ENCODE measurements at places on chromosomes 6 and 20. TPM values are rescaled to one million over a fixed set of nuclear protein-coding genes. Genes with fewer than 3 reads are reported as not detected.

Gene AIF1
- total RNA-seq, result 2.9 TPM

Gene ADGRB3
- 5.7 TPM for total RNA-seq

Gene ARMH2
- total RNA-seq, result 2.1 TPM

Gene COL21A1
- 10.5 TPM for total RNA-seq

Gene OPRM1
- total RNA-seq, result 4.0 TPM

Gene CLPSL2
- not detected for total RNA-seq

Gene IL17F
- total RNA-seq, result not detected

Gene EPPIN
- total RNA-seq, result 185 TPM

Gene DCBLD1
- 16.7 TPM for total RNA-seq

DNA sequence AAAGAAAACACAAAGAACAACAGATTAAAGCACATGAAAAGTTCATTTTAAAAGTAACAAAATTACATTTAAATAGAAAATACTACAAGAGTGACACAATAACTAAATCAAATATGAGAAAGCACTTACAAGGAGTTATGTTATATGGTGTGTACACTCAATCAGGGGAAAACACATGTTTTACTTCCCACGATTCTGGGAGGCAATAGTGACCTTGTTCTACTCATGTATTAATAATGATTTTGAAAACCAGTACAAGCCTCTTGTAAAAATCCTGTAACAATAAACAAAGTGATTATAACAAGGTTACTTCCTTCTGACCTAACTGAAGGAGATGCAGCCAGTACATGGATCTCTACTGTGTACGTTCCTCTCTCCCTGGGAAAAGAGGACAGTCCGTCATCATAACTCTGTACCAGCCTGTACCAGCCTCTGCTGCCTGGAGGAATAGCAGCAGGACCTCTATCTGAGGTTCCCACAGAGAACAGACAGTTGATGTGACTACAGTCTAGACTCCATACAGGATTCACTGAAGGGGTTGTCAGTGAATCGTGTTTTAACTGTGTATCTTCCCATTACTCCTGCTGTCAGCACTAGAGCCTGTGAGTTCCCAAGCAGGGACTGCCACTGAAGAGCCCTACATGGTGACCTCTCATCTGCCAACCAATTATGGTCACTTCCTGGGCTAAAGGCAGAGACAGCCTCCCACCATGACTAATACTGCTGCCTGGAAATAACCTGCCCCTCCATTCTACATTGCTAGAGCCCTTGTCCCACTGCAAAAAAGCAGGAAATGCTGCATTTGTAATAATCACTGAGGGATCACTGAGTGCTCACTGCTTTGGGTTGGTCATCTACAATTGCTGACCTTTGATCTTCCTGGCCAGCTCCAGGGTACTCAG is 149.7 kb downstream of the KIF16B start:
- no peaks in the 10 kb centered on the region for H3K36me3 ChIP-seq
- no peak overlapping the region for H3K27ac ChIP-seq
- no peak for DNase-seq

GRCh38 chr6:819122-819521 is 126.2 kb upstream of the EXOC2 start:
- H3K4me3 ChIP-seq, result no peak overlapping the region
- no peak overlapping the region for H3K27ac ChIP-seq
- no peak for DNase-seq
- no peaks in the 10 kb centered on the region for H3K4me1 ChIP-seq
- H3K27me3 ChIP-seq, result no peaks in the 10 kb centered on the region

DNA sequence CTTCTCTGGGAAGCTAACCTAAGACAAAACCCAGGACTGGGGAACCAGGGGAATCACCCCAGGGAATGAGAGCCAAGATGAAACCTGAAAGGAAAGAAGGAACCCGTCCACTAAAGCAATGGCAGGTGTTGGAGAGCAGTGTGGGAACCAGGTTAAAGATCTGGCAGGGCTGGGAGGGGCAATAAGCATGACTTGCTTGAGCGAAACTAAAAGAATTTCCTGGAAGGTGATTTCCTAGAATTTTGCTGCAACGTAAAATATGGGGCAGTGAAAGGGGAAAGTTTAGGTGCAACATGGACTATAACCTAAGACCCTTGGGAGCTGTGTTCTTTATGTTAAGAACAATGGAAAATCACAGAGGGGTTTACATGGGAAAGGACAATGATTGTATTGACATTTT is 126.2 kb upstream of the SSTR4 start:
- H3K4me1 ChIP-seq, result peaks cover 3% of the 10 kb centered on the region
- DNase-seq, result no peak
- no peak overlapping the region for H3K27ac ChIP-seq
- H3K36me3 ChIP-seq, result no peaks in the 10 kb centered on the region
- no peak overlapping the region for H3K4me3 ChIP-seq

- no peaks in the 10 kb centered on the region for H3K36me3 ChIP-seq
- no peaks in the 10 kb centered on the region for H3K4me1 ChIP-seq
- DNase-seq, result no peak
- H3K4me3 ChIP-seq, result no peak overlapping the region
Observed at GRCh38 chr6:138031850-138032249, 75.4 kb downstream of the PERP start.

GRCh38 chr20:60381643-60382400 is 423.6 kb downstream of the CDH26 start:
- H3K27ac ChIP-seq, result no peak overlapping the region
- DNase-seq, result no peak
- H3K27me3 ChIP-seq, result no peaks in the 10 kb centered on the region
- no peak overlapping the region for H3K4me3 ChIP-seq
- no peaks in the 10 kb centered on the region for H3K4me1 ChIP-seq

DNA sequence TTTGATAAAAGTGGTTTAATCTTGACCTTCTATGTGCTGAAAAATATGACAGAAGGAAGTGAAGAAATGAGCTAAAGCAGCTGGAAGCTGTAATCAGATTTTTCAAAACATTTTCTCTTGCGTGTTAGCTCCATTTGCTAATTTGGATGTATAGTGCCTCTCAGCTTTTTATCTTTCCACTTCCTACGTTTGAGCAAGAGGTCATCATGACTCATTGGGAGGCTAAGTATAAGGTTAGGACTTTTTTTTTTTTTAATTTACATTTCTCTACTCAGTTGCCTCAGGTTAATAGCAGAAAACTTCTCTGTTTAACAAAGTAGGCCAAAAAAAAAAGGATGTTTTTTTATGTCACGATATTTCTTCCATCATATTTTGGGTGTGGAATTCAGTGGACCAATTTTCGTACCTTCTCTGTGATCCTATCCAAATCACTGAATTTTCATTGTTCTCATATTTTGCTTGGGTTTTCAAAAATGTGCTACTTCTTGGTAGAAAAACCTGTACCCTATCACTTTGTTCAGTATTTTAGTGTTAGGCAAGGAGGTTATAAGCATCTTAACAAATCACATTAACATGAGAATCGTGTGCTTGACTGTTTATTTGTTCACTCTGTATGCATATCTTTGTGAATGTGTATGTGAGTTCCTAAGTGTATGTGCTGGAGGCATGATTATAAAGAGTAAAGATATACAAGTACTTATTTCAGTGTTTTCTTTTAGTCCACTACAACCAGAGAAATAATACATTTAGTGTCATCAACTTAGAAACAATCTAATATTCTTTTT is 1028.3 kb upstream of the EYS start:
- DNase-seq, result no peak
- H3K27ac ChIP-seq, result no peak overlapping the region
- no peaks in the 10 kb centered on the region for H3K4me1 ChIP-seq

DNA sequence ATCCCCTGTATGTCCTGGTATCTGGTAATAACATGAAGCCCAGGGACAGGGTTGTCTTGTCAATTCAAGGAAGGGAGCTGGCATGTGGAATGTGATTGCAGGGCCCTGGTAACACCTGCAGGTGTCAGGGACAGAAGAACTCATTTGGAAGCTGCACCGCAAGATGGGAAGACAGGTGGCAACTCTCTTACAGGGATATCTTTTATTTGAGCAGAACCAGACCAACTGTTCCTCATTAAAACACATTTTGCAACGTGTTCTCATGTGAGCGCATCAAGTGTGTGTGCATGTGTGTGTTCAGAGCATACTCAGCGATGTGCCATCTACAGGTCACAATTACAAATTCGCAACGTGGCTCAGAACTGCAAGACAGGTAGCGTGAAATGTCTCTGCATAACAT is 370.9 kb upstream of the SOX4 start:
- DNase-seq, result no peak
- no peak overlapping the region for H3K4me3 ChIP-seq
- no peaks in the 10 kb centered on the region for H3K27me3 ChIP-seq
- H3K4me1 ChIP-seq, result no peaks in the 10 kb centered on the region

- DNase-seq, result no peak
- H3K27ac ChIP-seq, result no peak overlapping the region
- no peak overlapping the region for H3K4me3 ChIP-seq
- no peaks in the 10 kb centered on the region for H3K4me1 ChIP-seq
- H3K27me3 ChIP-seq, result no peaks in the 10 kb centered on the region
- no peaks in the 10 kb centered on the region for H3K36me3 ChIP-seq
Observed at GRCh38 chr6:55776113-55776512, 99.3 kb downstream of the BMP5 start.

DNA sequence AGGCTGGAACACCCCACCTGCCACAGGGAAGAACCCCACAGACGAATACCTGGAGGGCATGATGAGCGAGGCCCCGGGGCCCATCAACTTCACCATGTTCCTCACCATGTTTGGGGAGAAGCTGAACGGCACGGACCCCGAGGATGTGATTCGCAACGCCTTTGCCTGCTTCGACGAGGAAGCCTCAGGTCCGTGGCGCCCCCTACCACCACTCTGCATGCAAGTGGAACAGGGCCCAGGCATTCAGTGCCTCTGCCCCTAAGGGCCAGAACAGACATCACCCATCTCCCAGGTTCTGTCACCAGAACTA is 6.6 kb downstream of the MYL9 start:
- DNase-seq, result no peak
- no peak overlapping the region for H3K27ac ChIP-seq
- peaks cover 33% of the 10 kb centered on the region for H3K4me1 ChIP-seq
- no peak overlapping the region for H3K4me3 ChIP-seq
- no peaks in the 10 kb centered on the region for H3K36me3 ChIP-seq

- no peaks in the 10 kb centered on the region for H3K27me3 ChIP-seq
- H3K36me3 ChIP-seq, result no peaks in the 10 kb centered on the region
- DNase-seq, result no peak
- no peak overlapping the region for H3K4me3 ChIP-seq
Observed at GRCh38 chr6:157758516-157759023, 64.5 kb upstream of the SNX9 start.

DNA sequence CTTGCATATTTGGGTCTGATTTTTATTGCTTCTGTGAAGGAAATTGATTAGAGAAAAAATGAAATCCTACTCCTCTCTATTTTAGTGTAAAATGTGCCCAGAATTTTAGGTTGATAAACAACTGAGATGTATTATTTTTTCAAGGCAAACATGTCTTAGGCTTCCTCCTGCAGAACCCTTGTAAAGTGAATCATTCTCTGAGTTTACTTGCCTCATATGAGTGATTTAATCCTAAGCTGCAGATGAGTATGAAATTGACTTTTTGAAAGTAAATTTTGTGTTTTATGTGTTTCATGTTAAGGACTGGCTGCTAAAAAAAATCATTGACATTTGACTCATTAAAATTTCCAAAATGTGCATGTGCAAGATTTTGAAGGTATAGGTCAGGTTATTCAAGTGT is 138.5 kb upstream of the PHACTR1 start:
- DNase-seq, result no peak
- no peaks in the 10 kb centered on the region for H3K36me3 ChIP-seq
- no peaks in the 10 kb centered on the region for H3K27me3 ChIP-seq

GRCh38 chr6:98777762-98778161 is 56.6 kb upstream of the POU3F2 start:
- H3K36me3 ChIP-seq, result no peaks in the 10 kb centered on the region
- no peak overlapping the region for H3K27ac ChIP-seq
- H3K4me1 ChIP-seq, result no peaks in the 10 kb centered on the region
- H3K27me3 ChIP-seq, result no peaks in the 10 kb centered on the region
- no peak overlapping the region for H3K4me3 ChIP-seq

- H3K27ac ChIP-seq, result no peak overlapping the region
- no peak for DNase-seq
- H3K4me3 ChIP-seq, result no peak overlapping the region
- no peaks in the 10 kb centered on the region for H3K36me3 ChIP-seq
- no peaks in the 10 kb centered on the region for H3K27me3 ChIP-seq
Observed at GRCh38 chr6:137709424-137710236, 157.4 kb upstream of the TNFAIP3 start.

DNA sequence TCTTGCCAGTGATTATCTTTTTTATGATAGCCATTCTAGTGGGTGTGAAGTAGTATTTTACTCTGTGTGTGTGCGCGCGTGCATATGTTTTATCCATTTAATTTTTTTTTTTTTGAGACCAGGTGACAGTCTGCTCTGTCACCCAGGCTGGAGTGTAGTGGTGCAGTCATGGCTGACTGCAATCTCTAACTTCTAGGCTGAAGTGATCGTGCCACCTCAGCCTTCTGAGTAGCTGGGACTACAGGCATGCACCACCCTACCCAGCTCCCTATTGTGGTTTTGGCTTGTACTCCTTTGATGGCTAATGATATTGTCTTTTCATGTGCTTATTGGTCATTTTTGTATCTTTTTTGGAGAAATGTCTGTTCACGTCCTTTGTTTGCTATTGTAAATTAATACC is 33.3 kb downstream of the ITCH start:
- H3K4me1 ChIP-seq, result peaks cover 6% of the 10 kb centered on the region
- no peak overlapping the region for H3K27ac ChIP-seq
- H3K4me3 ChIP-seq, result no peak overlapping the region
- no peaks in the 10 kb centered on the region for H3K36me3 ChIP-seq

DNA sequence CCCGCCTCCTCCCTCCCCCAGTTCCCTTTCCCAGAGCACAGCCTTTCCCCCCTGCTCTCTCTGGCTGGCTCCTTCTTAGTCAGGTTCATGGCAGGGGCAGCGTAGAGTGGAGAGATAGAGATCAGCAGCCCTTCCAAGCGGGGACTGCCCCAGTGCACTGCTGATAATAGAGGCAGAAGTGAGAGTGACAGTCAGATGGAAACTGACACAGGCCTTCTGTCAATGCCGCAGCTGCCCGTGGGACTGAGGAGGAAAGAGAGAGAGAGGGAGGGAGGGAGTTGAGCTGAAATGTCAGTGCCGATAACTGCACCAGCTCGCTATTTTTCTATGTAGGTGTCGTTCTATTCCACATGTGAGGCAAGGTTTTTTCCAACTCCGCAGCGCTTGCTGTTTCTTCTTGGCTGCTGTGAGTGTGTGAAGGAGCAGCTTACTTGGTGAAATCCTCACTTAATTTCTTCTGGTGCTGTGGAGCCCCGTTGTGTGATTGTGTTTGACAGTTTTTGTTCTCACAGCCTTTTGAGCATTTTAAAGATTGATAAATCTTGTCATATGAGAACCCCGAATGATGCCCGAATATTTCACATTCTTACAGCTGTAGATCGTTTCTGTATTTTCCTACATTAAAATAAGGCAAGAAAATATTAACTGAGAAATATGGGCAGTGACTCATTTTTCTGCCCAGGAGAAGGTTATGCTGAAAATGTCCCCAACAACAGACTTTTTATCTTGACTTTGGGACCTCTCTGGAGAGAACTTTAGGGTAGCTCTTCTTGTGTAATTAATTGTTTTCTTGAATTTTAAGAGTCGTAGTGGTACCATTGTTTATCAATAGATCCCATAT is 386.4 kb upstream of the MMS22L start:
- H3K4me1 ChIP-seq, result peaks cover 4% of the 10 kb centered on the region
- H3K27ac ChIP-seq, result no peak overlapping the region
- H3K36me3 ChIP-seq, result no peaks in the 10 kb centered on the region
- H3K4me3 ChIP-seq, result no peak overlapping the region

All from testis (tissue), 5 donors.